Fibroblast of gingiva (primary cell): ENCODE measurements at places on chromosomes 11 and 22.

- no peak for DNase-seq
Measured at GRCh38 chr22:34019190-34019845, 99.0 kb upstream of the LARGE1 start.

GRCh38 chr22:26553056-26553752, 36.7 kb downstream of the TPST2 start:
- peak; percentile 64 for DNase-seq

- no peak for DNase-seq
Measured at GRCh38 chr11:93861808-93862207, 11.4 kb upstream of the VSTM5 start.

GRCh38 chr11:76974179-76974891, 59.9 kb upstream of the B3GNT6 start:
- no peak for DNase-seq

DNA sequence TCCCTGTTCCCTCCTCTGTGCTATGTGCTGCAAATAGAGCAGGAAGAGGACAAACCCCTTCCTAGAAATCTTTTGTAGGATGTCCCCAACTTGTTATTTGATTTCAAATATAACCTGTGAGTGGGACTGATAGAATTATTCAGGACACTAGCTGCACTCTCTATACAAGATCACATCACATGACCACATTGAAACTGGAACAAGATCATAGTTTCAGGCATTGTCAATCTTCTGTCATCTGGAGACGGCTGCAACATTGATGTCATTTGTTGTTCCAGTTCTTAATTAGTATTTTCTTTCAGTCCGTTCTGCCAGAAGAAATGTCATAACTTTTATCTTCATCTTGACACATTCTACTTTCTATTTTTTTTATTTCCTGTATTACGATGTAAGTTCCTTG, 89.3 kb downstream of the GRIA4 start:
- no peak for DNase-seq

GRCh38 chr22:19604711-19605268, 80.6 kb upstream of the CLDN5 start:
- DNase-seq: no peak

- DNase-seq: no peak
Measured at GRCh38 chr11:47154616-47155570, 21.8 kb downstream of the ARFGAP2 start.

DNA sequence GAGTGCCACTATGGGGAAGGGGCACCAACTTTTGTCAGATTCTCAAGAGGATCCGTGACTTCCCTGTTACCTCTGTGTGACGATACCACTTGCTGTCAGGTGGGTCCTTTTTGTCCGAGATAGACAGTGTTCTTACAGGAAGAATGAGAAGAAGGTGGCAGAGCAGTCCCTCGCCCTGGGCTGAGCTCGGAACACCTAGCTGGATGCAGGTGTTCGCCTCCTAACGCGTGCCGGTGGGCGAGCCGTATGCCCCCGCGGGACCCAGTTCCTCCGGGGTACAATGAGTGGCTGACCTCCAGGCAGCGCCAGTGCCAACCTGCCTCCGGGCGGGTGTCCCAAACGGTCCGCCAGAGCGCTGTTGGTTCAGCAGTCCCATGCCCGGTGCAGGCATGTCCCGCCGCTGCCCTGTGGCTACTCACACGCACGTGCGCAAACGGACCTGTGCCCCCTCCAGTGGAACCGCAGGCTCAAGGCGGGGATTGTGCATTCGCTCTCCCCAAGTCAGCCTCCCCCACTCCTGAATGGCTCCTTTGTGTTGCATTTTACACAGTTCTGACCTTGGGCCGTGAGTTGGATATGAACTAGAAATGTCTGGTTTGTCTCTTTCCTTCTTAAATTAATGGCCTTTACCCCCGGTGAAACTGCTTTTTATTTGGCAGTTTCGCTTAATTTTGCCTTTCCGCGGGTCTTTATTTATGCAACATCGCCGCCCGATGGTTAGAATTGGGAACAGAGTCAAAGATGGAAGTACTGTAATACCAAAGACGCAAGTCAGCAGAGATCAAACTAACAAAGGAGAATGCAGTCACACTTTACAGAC, 1.1 kb upstream of the ABTB2 start:
- peak; percentile 60 for DNase-seq

GRCh38 chr11:63837739-63838138, 1.2 kb upstream of the MARK2 start:
- no peak for DNase-seq

DNA sequence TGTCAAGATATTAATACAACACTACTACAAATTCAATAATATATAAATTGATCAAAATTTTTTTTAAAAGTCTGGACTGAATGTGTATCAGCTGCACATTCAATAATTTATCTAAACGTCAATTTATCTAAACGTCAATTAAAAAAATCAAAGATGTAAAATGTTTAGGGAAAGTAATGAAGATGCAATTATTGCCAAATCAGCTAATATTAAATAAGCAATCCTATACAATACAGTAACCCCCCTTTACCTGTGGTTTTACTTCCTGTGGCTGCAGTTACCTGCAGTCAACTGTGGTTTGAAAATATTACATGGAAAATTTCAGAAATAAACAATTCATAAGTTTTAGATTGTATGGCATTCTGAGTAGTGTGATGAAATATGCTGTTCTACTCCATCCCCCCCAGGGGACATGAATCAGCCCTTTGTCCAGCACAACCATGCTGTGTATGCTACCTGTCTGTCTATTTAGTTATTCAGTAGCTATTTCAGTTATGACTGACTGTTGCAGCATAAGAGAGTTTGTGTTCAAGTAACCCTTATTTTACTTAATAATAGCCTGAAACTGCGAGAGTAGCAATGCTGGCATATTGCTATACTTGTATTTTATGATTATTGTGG, 72.2 kb downstream of the CWF19L2 start:
- peak; percentile 46 for DNase-seq

- no peak for DNase-seq
Measured at GRCh38 chr11:106706355-106706754, 311.9 kb downstream of the GUCY1A2 start.

DNA sequence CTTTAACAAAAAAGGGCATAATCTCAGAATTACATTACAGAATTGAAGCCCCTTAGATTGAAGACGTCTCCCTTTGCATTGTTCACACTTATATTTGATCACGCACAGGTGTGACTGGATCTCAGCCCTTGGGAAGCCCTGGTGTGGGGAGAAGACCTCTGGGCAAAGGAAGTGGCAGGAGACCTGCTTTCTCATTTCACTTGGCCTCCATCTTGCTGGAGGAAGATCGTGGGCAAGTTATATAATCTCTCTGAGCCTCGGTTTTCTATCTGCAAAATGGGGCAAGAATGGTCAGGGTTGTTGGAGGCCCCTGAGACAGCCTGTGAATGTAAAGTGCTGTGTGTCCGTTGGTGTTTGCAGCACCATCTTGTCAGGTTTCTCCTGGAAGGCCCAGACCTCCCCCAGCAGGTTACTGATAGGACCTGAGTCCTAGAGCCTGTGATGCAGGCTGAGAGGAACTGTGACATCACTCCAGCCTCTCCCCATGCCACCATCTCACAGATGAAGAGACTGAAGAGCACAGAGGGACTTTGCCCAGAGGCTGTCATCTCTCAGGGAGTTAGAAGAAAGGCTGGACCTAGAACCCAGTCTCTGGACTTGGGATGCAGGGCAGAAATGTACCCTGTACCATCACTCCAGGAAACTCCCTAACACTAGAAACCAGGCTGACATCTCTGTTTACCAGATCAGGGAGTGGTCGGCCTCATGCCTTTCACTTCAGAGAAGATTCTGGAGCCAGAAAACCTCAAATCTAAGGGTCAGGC, 1.1 kb upstream of the APOA1 start:
- no peak for DNase-seq
